Vagina (tissue), 2 donors: ENCODE measurements at places on chromosomes 11 and 22.
A peak's percentile ranks its signal among the peaks of the same experiment; 100 is the strongest.

GRCh38 chr11:65576232-65576866 is 496 bp downstream of the EHBP1L1 start:
- DNase-seq, result no peak

GRCh38 chr11:1230456-1231395 is 7.9 kb downstream of the MUC5B start:
- DNase-seq, result no peak

DNA sequence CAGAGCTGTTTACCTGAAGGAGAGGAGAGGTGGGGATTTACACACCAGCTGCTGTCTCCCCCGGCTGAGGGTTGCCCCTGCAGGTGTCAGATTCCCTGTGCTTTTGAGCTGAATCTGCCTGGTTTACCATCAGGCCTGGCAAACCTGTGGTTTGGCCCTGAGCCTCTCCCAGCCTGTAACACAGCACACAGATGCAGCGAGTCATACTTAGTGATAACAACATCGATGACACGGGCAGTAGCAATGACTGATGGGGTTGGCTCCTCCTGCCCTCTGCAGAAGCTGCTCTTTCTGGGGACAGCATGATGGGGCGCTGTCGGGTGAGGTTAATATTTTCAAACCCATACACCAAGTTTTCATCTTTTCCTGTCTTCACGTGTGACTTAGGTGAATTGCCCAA is 380.0 kb upstream of the B3GAT1 start:
- DNase-seq, result no peak

DNA sequence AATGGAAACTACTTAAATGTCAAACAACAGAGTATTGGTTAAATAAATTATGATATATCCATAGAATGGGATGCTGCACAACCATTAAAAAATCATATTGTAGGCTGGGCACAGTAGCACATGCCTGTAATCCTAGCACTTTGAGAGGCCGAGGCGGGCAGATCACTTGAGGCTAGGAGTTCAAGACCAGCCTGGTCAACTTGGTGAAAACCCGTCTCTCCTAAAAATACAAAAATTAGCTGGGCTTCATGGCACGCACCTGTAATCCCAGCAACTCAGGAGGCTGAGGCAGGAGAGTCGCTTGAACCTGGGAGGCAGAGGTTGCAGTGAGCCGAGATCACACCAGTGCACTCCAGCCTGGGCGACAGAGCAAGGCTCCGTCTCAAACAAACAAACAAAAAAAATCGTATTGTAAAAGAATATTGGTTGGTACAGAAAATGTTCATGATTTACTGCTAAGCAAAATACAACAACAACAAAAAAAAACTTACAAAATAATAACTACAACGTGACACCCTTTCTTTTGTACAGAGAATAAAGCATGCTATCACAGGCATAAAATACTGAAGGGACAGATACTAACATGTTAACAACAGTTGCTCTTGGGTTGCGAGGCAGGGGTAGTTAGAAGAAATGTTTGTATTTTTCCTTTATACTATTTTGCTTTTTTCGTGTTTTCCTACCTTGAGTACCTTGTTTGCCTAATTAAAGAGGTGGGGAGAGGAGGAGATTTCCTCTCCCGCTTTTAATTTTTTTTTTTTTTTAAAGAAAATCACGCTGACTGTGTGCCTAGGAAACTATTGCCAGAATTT is 21.3 kb upstream of the RRAS2 start:
- DNase-seq, result no peak

- peak; percentile 64 for DNase-seq
These were observed 11.5 kb upstream of the TRIM68 start for GRCh38 chr11:4619514-4619913.

DNA sequence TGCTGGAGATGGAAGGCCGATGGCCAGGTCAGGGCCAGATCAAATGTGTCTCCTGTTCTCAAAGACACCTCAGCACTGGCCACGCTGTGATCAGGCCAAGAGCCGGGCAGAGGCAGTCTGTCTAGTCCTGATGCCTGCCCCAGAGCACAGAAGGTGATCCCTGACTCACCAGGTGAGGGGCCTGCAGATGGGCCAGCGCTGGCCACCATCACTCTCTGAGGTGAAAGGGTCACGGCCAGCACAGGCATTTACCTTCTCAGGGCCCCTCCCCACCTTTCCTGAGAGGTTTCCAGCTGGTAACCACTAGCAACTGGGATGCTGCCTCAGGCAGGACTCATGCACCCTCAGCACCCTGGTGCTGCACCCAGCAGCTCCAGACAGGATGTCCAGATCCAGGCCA is 2.9 kb downstream of the SBF1 start:
- DNase-seq, result no peak

DNA sequence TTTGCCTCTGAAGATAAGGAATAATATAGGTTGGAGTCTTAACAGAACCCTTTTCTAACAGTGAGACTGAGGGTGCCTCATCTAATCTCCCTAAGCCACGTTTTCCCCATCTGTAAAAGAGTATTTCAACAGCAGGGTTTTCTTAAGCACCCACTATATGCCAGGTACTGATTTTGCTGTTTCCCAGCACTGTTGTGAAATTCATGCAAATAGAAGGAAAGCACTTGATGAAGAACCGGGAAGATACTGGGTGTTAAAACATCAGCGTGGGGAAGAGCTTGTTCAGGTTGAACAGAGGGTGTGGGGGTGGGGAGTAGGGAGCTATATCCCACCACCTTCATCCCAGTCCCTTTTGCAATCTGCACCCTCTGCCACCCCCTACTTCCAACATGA is 2.8 kb downstream of the HMOX1 start:
- no peak for DNase-seq

DNA sequence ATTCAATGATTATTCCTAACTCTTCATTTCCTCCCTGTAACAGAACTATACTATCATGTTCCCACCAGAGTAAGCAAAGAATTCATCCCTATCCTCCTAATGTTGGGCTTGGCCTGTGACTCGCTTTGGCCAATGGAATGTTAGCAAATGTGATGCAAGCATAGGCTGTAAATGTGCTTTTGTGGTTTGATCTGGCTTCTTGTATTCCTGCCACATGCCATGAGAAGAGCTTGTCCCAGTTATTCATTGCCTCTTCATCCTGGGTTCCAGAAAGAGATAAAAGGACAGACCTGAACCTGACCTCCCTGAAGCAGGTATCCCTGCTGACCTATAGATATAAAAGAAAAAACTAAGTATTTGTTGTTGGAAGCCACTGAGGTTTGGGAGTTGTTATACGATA is 51.0 kb downstream of the SYTL2 start:
- no peak for DNase-seq

GRCh38 chr11:106644824-106645223 is 373.5 kb downstream of the GUCY1A2 start:
- DNase-seq, result no peak

- no peak for DNase-seq
These were observed 410.6 kb downstream of the SOX6 start for GRCh38 chr11:15945726-15946125.

DNA sequence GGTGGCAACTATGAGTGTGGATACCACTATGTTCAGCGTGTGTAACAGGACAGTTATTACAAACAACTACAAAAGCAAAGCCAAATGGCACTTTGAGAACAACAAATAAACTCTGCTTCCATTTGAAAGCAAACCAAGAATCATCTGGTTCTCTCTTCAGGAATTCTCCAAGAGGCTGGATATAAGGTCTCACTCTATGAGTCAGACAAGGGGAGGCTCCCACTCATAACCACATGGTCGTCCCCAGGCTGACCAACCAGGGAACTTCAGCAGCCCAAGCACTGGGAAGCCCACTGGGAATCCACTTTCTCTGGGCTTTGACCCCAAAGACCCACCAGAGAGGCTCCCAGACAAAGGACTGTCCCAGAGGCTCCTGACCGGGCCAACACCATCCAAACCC is 35.3 kb downstream of the DGCR2 start:
- DNase-seq, result no peak

- no peak for DNase-seq
These were observed 51.5 kb downstream of the LHFPL7 start for GRCh38 chr22:24894998-24895397.

GRCh38 chr11:37841016-37841415 is 1243.0 kb upstream of the RAG2 start:
- no peak for DNase-seq

DNA sequence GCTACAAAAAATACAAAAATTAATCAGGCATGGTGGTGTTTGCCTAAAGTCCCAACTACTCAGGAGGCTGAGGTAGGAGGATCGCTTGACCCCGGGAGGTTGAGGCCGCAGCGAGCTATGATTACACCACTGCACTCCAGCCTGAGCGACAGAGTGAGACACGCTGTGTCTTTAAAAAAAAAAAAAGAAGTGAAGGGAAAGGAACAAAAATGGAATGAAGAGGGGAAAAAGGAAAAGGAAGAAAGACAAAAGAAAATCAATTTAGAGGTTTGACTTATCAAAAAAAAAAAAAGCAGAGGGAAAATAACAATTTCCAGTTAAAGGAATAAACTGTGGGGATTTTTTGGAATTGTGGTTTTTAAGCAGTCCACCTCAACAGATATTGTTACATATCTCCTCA is 36.8 kb downstream of the MRTFA start:
- no peak for DNase-seq

DNA sequence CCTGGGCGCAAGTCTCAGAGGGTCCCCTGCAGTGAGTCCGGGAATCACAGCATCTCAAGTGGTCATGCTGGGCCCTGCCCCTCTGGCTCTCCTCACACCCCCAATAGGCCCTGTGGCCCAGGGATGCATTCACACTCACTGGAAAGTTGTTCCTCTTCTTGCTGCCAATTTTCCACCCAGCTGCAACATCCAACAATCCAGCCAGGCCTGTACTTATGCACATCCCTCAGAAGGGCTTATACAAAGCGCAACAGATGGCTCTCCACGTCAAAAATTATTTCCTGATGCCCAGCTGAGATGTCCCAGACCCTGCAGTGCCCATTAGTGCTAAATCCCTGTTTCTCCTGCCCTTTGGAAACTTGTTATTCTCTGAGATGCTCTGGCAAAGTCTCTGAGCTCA is 407.8 kb upstream of the NARS2 start:
- DNase-seq, result no peak

DNA sequence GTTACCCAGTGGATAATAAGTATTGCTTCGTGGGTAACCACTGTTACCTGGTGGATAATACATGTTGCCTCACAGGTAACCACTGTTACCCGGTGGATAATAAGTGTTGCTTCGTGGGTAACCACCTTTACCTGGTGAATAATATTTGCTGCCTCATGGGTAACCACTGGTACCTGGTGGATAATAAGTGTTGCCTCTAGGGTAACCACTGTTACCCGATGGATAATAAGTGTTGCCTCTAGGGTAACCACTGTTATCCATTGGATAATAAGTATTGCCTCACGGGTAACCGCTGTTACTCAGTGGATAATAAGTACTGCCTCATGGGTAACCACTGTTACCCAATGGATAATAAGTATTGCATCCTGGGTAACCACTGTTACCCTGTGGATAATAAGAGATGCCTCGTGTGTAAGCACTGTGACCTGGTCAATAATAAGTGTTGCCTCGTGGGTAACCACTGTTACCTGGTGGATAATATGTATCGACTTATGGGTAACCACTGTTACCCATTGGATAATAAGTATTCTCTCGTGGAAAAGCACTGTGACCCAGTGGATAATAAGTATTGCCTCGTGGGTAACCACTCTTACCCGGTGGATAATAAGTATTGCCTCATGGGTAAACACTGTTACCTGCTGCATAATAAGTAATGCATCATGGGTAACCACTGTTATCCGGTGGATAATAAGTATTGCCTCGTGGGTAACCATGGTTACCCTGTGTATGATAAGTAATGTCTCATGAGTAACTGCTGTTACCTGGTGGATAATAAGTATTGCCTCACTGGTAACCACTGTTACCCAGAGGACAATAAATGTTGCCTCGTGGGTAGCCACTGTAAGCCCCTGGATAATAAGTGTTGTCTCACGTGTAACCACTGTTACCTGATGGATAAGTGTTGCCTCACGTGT is 20.1 kb upstream of the NXPE4 start:
- DNase-seq, result no peak

GRCh38 chr22:43876866-43877509 is 14.7 kb upstream of the SULT4A1 start:
- no peak for DNase-seq

GRCh38 chr11:99979042-99979441 is 708.0 kb upstream of the ARHGAP42 start:
- DNase-seq, result no peak

DNA sequence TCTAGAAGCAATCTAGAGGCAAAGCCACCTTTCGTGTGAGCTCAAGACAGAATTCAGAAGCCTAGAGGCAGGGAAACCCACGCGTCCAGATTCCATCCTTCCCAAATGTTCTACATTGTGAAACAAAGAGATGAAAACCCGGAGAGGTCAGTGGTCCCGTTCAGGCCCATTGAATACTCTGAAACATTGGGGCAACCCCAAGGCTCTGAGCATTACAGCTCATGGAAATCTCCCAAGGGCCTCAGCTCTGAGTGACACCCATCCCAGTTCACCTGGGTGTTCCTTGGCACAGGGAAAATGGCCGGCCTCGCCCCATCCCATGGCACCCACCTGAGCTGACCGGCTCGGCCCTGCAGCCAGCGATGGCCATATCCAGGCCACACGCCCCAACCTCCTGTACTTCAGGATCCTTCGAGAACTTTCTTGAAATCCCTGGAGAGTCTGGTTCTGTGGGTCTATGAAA is 128.6 kb upstream of the FGF3 start:
- no peak for DNase-seq

DNA sequence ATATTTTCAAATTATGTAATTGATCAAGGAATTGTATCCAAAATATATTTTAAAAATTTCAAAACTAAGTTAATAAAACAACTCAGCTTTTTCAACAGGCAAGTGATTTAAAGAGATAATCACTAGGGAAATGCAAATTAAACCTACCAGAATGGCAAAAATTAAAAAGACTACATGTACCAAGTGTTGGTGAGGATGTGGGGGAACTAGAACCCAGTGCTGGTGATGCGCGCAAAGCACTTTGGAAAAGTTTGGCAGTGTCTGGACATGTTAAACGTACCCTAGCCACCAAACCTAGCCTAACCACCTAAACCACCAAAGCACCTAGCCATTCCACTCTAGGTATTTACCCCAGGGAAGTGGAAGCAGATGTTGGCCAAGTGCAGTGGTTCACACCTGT is 22.9 kb downstream of the PACSIN2 start:
- DNase-seq, result no peak

GRCh38 chr22:22840780-22841179 is 46.8 kb upstream of the IGLL5 start:
- no peak for DNase-seq

DNA sequence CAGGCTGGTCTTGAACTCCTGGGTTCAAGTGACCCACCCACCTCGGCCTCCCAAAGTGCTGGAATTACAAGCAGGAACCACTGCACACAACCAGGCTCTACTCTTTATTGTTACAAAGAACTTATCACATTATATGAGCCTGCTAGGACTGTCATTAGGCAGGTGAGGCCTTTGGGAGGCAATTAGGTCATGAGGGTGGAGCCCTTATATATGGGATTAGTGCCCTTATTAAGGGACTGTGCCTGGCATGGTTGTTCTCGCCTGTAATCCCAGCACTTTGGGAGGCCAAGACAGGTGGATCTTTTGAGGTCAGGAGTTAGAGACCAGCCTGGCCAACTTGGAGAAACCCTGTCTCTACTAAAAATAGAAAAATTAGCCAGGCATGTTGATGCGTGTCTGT is 10.5 kb upstream of the PSMC3 start:
- no peak for DNase-seq

GRCh38 chr11:63553759-63554158 is 9.4 kb downstream of the PLAAT2 start:
- no peak for DNase-seq
